ENCODE measurements at places on chromosomes 2 and 18.

DNA sequence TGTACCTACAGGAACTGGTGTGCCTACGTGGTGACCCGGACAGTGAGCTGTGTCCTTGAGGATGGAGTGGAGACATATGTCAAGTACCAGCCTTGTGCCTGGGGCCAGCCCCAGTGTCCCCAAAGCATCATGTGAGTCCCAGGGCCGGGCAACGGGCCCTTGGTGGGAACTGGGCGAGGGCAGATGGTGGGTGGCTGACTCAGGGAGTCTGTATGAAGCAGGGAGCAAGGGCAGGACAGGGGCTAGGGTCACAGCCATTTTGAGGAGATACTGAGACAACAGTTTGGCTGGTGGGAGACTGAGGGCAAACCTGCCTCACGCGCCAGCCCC is 1.7 kb downstream of the EMILIN1 start:
- DNase-seq: no peak

GRCh38 chr2:14234911-14235310 is 397.6 kb upstream of the LRATD1 start:
- no peak for DNase-seq

DNA sequence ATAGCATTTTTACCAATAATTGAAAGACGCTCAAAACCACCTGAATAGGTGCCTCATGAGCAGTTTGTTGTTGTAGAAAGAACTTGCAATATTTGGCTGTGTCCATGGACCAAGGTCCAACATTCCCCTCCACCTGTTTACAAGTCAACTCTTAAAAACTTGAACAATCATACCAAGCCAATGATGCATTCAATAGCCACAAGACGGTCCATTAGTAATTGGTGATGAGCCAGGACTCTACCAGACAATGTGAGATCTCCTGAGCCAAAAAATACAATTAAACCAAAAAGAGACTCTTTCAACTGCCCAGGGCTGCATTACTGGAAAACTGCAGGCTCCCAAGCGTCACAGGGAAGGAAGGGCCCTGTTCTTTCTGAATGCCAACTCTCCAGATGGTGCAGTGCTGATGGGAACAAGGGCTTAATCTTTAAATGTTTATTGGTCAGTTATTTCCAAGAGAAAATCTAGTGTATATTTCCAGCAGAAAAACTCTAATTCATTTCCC is 118.8 kb upstream of the EPB41L3 start:
- no peak for DNase-seq

DNA sequence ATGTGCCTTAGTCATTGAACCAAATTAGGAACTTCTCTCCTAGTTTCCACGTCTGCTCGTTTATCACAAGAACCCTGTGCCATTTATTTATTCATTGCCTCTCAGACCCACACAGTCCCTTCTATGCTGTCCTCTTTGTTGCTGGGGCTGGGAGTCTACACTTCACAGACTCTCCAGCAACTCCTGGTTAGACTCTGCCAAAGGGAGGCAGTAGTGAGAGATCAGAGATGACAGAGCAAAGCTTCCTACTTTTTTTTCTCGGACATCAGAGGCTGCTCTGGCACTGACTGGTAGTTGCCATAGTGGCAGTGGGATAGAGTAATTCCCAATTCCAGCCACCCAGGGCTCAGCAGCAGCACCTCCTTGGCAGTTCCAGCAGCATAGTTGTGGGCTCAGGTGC is 277.5 kb downstream of the BCL11A start:
- DNase-seq: no peak

DNA sequence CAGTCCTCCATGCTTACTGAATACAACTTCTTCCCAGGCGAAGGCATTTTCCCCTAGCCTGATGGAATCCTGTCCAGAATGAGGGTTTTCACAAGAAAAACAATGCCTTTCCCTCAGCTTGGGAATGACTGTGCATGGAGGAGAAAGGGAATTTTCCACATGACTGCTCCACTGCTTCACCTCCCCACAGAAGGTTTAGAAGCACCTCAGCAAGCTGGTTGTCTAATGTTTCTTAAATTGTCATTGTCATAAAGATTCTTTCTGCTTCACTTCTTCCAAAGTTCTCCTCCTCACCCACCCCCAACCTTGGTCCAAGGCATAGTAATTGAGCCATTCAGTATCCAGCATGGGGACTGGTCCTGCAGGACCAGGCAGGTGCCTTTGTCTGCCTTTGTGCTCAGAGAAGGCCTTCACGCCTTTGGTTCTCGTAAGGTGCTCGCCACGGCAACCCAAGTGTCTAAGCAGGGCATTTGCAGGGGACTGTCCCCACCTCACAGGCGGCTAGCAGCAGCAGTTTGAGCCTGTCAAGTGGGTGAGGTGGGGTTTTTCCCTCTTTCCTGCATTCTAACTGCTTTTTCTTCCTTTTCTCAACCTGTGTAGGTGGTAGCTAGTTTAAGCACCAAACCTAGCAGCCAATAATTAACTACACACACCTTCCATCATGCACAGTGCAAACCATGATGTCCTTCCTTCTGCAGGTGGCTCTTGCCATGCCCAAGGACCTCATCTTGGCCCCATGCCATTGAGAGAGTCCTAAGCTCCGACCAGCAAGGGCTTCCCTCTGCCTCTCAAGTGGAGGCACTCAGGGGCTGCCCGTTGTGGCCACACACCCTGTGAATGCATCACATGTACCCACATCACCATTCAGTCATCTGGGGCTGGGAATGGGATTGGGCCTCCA is 65.7 kb upstream of the BCL2L11 start:
- DNase-seq: no peak

- no peak for DNase-seq
Observed at GRCh38 chr2:238140040-238140439, 1.6 kb downstream of the KLHL30 start.

DNA sequence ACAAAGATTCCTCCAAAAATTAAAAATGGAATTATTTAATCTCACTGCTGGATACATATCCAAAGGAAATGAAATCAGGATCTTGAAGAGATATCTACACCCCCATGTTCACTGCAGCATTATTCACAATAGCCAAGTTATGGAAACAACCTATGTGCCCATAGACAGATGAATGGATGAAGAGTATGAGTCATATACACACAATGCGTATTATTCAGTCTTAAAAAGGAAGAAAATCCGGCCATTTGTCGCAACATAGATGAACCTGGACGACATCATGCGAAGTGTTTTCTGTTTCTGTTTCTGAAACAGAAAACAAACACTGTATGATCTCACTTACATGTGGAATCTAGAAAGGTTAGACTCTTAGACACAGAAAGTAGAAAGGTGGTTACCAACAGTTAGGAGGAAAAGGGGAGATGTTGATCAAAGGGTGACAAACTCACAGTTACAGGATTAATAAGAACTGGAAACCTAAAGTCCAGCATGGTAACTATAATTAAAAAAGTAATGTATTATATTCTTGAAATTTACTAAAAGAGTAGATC is 87.8 kb upstream of the ERBB4 start:
- DNase-seq: no peak

DNA sequence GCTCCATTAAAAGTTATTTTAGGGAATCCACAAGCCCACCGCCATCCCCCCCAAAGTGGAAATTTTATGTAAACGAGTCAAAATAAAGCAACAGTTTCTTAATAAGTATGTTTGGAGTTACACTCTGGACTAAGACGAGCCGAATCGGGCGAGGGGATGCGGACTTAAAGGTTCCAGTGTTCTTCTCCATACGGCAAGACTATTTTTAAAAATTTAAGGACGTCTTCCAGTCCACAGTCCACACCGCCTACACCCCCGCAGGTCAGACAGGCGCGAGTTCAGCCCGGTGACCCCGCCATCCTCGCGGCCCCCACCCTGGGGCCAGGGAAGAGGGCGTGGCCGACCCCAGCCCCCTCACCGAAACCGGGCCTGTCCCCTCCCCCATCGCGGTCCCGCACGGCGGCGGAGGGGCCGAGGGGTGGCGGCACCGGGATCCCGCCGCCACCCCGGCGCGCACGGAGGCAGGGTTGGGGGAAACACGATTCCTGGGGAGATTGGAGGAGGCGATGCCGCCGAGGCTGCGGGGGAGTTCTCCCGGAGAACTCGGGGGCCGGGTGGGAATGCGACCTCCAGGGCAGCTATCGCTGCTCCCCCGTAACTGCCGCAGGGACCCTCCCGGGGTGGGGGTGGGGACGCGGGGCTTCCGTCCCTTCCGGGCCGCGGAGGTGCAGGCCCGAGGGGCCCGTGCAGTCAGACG is 24.5 kb upstream of the SMAD7 start:
- no peak for DNase-seq

DNA sequence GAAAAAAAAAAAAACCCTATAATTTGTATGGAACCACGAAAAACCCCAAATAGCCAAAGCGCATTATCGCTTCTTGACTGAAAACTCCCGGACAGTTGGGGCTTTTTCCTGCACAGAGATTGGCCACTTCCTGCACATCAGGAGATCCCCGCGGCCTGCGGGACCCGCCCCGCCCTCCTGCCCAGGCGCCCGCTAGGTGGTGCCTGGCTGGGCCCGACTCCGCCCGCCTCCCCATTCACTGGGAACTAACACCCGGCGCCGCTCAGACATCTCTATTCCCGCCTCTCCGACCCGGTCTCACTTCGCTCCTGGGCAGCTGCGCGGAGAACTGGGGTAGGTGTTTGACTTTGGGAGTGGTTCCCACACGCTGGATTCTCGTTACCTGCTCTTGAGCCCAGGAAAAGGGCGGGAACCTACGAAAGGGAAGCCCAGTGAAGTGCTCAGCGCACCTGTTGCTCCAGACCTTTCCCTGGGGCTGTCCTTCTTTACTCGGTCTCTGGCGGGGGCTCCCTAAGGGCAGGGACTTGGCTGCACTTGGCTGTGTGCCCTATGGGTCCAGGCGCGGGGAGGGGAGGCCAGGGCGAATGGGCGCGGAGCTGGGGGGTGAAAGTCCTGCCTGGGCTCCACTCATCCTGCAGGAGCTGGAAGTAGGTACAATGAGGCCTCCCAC is at the start of gene HMSD:
Gene HMSD (plus strand): TSS at position 234 of the 670 bp plus-strand sequence. CDS start 4,155 bp downstream, outside the sequence.
- no peak for DNase-seq
